ENCODE measurements at places on chromosomes 4 and X.

DNA sequence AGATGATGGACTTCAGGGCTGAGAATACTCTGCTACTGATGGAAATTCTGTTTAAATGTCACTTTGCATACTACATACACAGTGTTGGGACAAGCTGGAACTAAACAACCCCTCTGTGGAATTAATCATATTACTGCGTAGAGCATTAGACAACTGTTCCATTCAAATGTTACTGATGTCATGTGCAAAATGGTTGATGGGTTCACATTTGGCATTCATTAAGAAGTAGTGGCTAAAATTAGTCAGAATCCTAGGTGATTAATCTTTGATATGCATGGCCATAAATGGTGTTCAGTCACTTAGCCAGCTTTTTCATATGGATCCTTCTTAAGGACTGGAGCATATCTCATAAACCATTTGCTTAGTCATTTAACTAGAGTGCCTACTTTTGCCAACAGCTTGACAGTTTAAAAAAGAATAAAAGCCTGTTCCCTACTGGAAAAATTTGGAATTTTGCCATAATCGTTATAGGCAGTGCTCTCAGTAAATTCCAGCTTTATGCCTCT is 105.2 kb downstream of the RNF150 start:
- no peak for DNase-seq

DNA sequence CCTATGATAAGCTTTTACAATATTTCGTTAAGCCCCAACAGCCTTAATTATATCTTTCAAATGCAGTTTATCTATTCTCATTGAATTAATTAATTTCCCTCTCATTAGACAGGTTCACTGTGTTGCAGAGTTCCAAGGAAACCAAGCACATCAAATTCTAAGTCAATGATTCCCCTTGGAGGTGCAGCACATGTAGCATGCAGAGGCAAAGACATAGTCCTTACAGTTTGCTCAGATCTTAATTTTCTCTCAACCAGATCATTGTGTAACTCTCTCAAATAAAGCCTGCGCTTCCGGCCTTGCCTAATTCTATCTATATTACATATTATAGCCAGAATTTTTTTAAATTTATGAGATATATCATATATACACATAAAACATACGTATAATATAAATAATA is 205.4 kb downstream of the GRIA2 start:
- DNase-seq, result no peak

GRCh38 chr4:40812386-40812785 is 62.6 kb downstream of the NSUN7 start:
- DNase-seq, result no peak

DNA sequence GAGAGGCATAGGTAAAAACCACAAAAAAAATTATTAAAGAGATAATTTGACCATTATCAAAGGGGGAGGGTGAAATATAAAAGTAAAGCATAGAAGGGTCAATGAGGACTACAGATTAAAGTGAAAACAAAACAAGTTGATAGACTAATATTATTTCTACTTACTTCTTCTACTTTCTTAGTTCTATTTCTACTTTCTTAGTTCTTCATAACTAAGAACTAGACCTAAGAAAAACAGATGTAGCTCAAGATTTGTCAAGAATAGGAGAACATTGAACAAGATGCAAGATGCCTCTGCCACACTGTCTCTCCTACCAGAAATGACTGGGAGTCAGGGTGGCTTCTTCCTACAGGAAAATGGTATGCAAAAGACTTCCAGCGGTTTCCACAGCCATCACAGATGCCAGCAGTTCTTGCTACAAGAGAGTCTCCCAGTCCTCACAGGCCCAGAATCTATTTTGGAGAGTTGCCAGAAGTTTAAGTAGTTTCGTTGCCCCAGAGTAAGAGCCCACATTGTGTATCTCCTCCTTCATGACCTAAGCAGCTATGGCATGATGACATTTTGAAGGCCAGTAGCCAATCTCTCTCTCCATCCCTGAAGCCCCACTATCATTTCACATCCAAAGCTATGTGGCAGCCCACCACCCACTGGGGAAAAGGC is 42.9 kb upstream of the DDX60 start:
- DNase-seq, result no peak

DNA sequence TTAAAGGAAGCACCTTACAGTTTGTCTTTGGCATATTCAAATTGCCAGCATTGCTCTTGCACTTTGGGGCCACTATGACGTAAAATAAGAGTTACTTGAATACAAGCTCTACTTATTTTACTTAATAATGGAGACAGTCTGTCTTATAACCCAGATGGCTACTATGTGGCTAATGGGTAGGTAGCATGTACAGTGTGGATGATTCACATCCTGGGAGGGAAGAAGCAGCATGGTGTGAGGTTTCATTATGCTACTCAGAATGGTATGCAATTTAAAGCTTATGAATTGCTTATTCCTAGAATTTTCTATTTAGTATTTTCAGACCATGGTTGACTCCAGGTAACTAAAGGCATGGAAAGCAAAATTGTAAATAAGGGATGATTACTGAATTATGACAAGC is 761.8 kb upstream of the ATOH1 start:
- no peak for DNase-seq

- no peak for DNase-seq
Observed at GRCh38 chr4:175540151-175540550, 271.9 kb downstream of the GPM6A start.

DNA sequence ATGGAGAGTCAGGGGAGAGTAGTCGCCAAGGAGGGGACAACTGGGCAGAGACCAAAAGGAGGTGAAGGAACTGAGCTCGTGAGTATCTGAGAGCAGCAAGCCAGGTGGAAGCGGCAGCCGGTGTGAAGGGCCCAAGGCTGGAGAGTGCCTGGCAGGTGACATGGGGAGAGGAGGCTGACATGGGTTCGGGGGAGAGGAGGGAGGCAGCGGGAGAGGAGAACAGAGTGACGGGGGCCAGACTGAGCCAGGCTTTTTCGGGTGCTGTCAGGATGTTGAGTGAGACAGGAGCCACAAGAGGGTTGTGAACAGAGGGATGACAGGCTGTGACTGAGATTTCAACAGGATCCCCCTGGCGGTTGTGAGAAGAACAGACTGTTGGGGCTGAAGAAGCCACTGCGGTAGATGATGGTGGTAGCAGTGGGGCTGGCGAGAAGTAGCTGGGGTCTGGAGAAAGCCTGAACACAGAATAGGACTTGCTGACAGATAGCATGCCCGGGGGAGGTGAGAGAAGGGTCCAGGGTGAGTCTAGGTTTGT is 5.7 kb downstream of the ELK1 start:
- DNase-seq, result no peak

Measured in stimulated activated CD8-positive, alpha-beta memory T cell treated with anti-CD3 and anti-CD28 coated beads, Interleukin-2, amount 100 ng/mL, for 1 hour (primary cell).